ENCODE measurements at places on chromosomes 13 and 19.

DNA sequence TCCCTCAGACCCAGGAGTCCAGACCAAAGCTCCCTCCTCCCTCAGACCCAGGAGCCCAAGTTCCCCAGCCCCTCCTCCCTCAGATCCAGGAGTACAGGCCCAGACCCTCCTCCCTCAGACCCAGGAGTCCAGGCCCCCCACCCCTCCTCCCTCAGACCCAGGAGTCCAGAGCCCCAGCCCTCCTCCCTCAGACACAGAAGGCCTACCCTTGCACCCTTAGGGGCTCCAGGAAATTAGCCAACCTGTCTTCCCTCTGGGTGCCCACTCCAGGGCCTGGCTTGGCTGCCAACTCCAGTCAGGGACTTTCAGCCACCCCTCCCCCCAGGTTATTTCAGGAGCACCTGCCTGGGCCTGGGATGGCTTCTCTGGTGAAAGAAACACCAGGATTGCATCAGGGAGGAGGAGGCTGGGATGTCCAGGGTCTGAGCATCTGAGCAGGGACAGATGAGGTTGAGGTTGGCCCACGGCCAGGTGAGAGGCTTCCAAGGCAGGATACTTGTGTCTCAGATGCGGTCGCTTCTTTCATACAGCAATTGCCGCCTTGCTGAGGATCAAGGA, at the start of gene FGF21:
FGF21 (plus strand) TSS at position 441 of the 558 bp plus-strand sequence. CDS start 713 bp downstream, outside the sequence.
- DNase-seq, result no peak

GRCh38 chr13:98651744-98652143, 74.8 kb upstream of the STK24 start:
- DNase-seq, result no peak

GRCh38 chr13:113749967-113750366, 9.1 kb upstream of the TMEM255B start:
- no peak for DNase-seq

DNA sequence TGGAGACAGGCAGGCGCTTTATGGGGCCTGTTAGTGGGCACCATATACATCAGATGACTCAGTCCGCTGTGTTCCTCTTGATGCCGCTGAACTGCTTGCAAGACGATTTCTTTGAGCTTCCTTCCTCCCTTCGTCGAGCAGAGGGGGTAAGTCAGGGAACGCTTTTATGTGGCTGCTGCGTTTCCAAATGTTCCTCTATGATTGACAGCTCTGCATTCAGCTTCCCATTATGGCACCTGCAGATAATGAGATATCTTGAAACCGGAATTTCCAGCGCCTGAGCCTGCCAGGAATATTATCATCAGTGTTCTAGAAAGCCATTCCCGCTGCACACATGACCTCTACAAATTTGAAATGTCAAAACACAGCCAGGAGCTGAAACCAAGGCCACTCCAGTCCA, 257.0 kb downstream of the TSHZ3 start:
- no peak for DNase-seq

- no peak for DNase-seq
These were observed 100.7 kb downstream of the CRYL1 start for GRCh38 chr13:20424949-20425348.

- DNase-seq, result no peak
These were observed 1.7 kb upstream of the PRX start for GRCh38 chr19:40414542-40415535.

DNA sequence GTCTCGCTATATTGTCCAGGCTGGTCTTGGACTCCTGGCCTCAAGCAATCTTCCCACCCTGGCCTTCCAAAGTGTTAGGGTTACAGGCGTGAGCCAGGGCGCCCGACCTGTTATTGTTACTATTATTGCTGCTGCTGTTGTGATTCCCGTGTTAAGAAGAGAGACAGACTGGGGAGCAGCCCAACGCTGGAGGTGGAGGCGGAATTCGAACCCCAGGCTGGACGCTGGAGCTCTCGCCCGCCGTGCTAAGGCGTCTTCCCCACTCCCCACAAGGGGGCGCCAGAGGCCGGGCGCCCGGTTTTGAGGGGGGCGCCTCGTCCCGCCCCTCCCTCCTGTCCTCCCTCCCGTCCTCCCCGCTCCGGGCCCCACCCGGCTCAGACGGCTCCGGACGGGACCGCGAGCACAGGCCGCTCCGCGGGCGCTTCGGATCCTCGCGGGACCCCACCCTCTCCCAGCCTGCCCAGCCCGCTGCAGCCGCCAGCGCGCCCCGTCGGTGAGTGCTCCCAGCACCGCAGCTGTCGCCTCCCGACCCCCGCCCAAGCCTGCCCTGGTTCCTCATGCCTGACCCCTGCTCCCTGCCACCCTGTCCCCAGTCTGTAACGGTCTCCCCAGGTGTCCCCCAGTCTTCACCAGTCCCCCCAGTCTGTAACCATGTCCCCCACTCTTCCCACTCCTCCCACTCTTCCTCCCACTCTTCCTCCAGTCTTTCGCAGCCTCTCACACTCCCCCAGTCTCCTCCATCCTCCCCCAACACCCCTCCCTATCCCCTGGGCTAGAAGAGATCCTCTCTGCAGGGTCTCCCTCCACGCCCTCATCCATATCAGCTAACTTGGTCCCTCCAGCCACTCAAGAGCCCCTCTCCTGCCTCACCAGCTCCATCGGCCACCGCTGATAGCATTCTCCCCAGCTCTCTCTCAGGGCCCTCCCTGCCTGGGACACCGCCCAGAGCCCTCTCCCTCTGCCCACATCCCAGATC, at the start of gene EHD2:
EHD2 (plus strand) TSS at position 377 of the 976 bp plus-strand sequence. CDS start 3,191 bp downstream, outside the sequence.
- peak; percentile 80 for DNase-seq

DNA sequence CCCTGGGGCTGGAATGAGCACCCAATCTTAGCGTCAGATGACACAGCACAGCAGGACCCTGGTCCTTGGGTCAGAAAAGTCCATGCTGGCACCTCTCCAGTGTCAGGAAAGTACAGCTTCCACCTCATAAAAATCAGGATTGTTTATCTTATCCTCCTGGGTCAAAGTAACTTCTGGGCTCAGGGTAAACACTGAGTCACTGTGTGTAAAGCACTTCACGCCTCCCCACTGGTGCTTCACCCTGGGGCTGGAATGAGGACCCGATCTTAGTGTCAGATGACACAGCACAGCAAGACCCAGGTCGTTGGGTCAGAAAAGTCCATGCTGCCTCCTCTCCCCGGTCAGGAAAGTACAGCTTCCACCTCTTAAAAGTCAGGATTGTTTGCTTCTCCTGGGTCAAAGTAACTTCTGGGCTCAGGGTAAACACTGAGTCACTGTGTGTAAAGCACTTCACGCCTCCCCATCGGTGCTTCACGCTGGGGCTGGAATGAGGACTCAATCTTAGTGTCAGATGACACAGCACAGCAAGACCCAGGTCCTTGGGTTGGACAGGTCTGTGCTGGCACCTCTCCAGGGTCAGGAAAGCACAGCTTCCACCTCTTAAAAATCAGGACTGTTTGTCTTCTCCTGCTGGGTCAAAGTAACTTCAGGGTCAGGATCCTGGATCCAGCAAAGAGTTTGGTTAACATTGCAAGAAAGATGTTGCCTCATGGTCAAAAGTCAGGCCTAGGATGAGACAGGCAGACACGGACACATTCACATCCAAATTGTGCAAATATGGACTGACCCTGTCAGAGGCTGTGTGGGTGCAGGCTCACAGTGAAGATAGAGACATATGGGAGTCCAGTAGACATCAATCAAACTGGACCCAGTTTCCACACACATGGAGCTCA, 39.2 kb upstream of the CYP2A7 start:
- DNase-seq, result no peak

DNA sequence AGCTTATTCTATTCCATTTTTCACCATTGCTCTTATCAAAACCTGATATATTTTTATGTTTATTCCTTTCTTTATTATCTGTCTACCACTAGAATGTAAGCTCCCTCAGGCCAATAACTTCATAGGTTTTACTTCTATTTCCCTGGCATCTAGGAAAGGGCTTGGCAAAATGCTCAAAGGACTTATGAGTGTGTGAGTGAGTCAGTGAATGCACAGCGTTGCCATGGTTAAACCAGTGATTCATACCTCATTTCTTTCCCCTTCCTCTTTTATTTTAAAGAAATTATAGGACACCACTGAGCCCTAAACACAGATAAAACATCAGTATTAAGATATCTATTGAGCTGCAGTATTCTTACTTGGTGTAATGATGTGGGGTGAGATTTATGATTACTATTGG, 162.1 kb downstream of the GPC6 start:
- DNase-seq, result no peak

- peak; percentile 97 for DNase-seq
These were observed at the start of gene COX6B1 for GRCh38 chr19:35648017-35648961. COX6B1 (plus strand) TSS chr19:35648323; CDS start chr19:35651244, 2,921 bp downstream.

DNA sequence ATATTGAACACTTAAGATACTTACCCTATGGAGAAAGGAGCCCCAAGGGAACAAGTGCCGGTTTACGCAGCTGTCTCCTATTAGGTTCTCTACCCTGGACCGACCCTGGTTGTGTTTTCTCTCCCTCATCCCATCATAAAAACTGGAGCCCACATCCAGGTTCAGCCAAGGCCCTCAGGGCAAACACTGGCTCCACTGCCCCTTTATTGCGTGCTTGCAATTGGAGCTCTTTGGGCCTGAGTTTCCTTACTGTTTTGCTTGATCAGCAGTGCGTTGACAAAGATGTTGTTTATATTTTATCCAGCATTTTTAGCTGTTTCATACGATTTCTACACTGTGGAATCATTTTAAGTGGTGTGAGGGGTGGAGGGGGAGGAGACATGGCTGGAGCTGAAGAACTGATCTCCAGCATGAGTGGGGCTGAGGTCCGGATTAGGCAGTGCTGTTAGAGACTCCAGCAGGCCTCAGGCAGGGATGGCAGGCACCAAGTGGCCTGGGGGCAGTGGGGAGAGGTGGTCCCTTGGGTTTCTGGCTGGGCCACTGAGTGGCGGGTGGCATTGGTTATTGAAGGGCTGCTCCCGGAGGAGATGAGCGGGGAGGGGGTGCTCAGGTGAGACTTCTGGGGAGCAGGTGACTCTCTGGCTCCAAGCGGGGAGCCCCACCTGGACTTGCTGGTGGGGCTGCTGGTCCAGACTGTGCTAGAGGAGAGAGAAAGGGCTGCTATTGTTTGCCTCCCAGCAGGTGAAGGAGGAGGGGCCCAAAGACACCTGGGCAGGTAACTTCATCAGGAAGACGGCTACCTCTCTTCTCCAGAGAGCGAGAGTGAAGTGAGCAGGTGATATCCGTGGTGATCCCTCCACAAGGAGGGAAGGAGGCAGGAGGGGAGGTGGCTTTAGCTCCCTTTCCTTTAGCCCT, 62.4 kb upstream of the RNF113B start:
- DNase-seq, result no peak

- DNase-seq, result no peak
These were observed 185.7 kb downstream of the PTPRS start for GRCh38 chr19:5154799-5155426.

DNA sequence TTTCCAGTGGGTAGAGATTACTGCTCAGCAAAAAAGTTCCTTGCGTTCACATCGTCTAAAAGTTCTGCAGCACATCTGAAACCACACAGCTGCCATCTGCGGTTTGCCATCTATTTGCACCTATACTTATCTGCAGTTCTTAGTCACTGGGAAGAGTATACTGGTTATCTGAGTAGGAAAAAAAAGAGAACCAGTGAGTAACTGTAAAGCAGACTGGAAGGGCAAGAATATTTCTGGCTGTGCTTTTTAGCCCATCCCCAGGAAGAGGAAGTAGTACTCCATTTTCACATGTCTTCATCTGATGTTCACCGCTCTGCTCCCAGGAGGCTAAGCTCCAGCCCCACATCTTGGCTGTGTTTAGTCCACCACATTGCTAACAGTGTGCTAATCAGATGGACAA, 35.6 kb downstream of the EFNB2 start:
- DNase-seq, result no peak

- no peak for DNase-seq
These were observed 46.8 kb downstream of the ARHGEF7 start for GRCh38 chr13:111161601-111162600.

- DNase-seq, result no peak
These were observed 41.9 kb downstream of the WDR87 start for GRCh38 chr19:37864501-37864900.

DNA sequence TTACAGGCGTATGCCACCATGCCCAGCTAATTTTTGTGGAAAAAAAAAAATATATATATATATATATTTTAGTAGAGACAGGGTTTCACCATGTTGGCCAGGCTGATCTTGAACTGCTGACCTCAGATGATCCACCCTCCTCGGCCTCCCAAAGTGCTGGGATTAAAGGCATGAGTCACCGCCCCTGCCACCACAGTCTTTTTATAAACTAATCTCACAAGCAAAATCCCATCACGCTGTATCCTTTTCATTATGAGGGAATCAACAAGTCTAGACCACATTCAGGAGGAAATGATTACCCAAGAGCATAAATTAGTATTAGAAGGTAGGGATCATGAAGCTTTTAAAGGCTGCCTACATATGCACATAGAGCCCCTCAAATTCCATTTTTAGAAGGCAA, 210.6 kb upstream of the NBEA start:
- no peak for DNase-seq

- DNase-seq, result no peak
These were observed 37.4 kb upstream of the GAS6 start for GRCh38 chr13:113901231-113901630.

Data from cardiac septum (tissue), 1 donor.